ENCODE measurements at places on chromosomes 2 and 18. TPM values are rescaled to one million over a fixed set of nuclear protein-coding genes. Genes with fewer than 3 reads are reported as not detected.

PRKD3 gene
- 36.2 TPM for total RNA-seq

CXCR4 gene
- total RNA-seq, result 54.9 TPM

CRYGD gene
- total RNA-seq, result not detected

SMAD7 gene
- total RNA-seq, result 43.3 TPM

CAMKMT gene
- 8.3 TPM for total RNA-seq

RGPD6 gene
- total RNA-seq, result 29.7 TPM

ALPG gene
- total RNA-seq, result not detected

PLEKHA3 gene
- 35.7 TPM for total RNA-seq

GRCh38 chr18:55234366-55235093 lies 275.3 kb upstream of the CCDC68 start:
- DNase-seq, result peak; percentile 73

- no peak for DNase-seq
Measured at GRCh38 chr2:178804791-178805190, 2.4 kb downstream of the TTN start.

GRCh38 chr2:203301667-203302066 lies 26.5 kb upstream of the ABI2 start:
- DNase-seq, result no peak

GRCh38 chr18:57436965-57437333 lies 1.8 kb downstream of the ONECUT2 start:
- DNase-seq, result no peak

DNA sequence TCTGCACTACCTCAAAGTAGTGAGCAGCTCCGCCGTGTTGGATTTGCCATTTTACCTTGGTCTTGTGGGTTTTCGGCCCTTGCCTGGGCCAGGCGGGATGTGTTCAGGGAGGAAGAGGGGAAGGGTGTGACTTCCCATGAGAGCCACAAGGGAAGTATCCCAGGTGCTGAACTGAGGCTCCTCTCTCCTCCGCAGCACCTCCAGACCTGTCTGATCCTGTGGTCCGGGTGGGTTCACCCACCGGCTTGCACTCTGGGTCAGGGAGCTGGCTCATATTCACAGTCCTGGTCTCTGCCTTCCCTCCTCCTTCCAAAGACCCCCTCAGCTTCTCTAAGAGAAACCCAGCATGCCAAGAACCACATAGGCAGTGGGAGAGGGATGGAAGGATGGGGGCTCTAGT lies 235.8 kb downstream of the SEPTIN10 start:
- peak; percentile 13 for DNase-seq

DNA sequence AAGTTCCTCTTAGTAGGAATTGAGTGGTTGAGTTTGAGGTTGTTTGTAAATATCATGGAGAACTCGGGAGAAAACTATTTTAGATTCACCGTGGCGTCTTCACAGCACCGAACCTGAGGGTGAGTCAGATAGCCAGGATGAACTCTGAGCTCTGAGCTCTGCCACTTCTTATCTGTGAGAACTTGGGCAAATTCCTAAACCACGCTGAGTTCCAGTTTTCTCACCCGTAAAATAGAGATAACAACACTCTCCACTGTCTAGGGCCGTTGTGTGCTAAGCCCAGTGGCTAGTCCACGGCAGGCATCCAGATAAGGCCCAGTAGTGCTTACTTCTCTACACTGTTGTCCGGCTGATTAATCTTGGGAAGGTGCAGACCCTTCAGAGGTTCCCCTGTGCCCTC lies 7.0 kb downstream of the KIF5C start:
- no peak for DNase-seq

DNA sequence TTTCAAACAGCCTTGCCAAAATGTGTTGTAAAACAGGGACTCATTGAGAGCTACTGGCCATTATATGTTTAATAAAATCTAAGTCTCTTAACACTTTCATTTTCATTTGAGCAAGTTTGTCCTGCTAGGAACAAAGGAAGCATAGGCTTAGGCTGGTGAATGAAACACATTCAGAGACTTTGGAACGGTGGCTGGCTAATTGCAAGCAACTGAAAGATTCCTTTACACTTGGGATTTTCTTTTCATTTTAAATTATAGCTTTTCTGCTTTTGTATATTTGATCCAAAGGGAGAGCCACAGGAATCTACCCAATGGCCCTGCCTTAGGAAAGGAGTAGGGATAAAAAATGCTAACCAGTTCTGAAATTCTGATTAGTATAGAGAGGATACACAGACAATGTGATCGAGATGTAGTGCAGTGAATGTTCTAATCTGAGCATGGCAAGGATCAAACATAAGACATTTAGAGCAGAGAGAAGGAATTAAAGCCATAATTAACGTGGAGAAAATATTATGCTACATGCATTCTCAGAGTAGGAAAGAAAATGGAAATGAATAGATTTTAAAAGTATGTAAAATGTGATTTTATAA lies 911.4 kb upstream of the SLC39A10 start:
- DNase-seq, result no peak

GRCh38 chr2:72917138-72917876 lies at the start of gene EMX1:
TSS of gene EMX1 (plus strand) at chr2:72917519. CDS start at chr2:72917853, 334 bp downstream.
- peak; percentile 62 for DNase-seq

- DNase-seq, result no peak
Measured at GRCh38 chr2:15038366-15039364, 406.1 kb downstream of the LRATD1 start.

DNA sequence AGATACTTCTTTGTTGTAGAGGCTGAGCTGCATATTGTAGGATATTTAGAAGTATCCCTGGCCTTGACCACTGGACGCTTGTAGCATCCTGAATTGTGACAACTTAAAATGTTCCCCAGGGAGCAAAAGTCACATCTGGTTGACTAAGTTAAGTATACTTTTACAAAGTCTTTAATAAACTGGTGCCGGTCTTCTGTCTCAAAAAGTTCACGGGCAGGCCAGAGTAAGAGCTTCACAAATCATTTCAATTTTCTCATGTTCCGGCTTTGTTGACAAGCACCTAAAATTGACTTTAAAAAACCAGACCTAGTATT lies 18.4 kb downstream of the ATP8B1 start:
- no peak for DNase-seq

- DNase-seq, result no peak
Measured at GRCh38 chr2:139924070-139924469, 1143.9 kb upstream of the NXPH2 start.

DNA sequence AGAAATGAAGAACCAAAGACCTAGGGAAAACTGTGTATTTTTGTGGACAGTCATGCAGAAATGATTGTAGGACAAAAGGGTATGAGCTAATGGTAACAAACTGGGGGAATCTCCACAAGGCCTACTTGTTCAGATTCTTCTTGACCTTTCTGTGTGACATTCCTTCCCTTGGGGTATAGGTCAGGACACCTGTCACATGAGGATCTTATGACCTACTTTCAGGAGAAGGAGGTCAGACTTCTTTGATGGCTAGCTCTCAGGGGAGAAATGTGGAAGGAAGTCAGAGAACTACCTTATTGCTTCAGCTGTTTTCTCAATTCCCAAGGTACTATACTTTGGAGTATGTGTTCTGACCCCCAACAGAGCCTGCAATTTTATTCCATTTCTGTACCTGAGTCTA lies 40.7 kb upstream of the TANK start:
- no peak for DNase-seq

DNA sequence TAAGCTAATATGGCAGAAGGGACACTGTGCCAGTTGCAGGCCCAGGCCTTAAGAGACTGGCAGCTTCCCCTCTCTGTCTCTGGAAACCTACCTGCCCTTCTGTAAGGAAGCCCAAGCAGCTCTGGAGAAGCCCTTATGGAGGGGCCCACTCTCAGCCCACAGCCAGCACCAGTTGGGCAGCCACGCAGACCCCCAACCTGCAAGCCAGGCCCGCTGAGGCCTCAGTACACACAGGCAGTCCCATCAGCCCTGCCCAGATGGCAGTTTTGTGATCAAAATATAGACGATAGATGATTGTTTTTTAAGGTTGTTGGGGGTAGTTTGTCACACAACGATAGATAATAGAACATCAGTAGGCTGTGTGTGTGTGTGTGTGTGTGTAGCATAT lies 36.8 kb upstream of the ALPP start:
- no peak for DNase-seq

DNA sequence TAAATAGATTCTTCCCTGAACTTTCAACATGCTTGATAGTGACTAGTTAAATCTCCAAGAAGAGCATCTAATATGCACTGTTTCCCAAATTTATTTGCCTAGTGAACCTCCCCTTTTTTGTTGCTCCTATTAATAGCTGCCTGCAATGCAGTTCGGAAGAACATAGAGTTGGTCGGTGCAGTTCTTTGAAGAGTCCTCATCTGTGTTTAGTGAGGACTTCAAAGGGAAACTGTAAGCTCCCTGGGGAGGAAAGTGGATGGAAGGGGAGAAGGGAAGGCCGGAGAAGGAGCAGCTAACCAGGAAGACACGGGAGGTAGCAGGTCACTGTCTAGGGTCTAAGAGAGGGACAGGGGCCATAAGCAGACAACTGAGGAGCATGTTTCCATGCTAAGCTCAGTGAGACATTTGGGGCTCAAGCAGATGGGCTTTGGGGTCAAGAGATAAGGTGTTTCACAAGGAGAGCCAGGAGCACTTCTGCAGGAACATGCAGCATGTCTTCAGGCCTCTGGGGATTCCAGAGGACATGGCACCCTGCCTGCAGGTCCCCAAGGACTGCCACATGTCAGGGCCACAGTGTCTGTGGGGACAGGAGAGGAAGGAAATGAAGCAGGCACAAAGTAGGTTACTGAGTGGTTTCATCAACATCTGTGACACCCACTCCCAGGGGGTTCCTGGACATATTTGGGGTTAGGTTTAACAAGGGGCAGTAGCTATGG lies 48.7 kb upstream of the ANXA4 start:
- DNase-seq, result no peak

- no peak for DNase-seq
Measured at GRCh38 chr2:96685577-96686459, 43.3 kb downstream of the FER1L5 start.

GRCh38 chr18:6132751-6133368 lies 237.5 kb upstream of the TMEM200C start:
- no peak for DNase-seq

GRCh38 chr18:62957885-62958472 lies 242.6 kb downstream of the PHLPP1 start:
- no peak for DNase-seq

DNA sequence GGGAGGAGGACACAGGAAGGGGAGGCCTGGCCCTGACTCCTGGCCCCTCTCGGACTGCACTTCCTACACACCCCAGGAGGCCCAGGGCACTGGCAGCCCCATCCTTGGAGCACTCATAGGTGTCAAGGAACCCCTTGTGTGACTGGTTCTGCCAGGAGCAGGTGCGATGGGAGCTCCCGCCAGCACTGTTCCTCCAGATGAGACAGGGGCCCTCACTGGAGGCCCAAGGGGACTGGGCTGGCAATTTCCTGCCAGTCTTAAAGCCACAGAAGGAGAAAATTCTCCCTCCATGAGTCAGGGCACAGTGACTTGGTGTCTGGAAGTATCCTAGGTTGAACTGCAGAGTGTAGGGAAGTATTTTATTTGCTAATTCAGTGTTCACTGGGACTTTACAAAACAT lies 42.8 kb upstream of the MAL start:
- no peak for DNase-seq

- DNase-seq, result peak; percentile 71
Measured at GRCh38 chr18:45664824-45665763, 49.8 kb downstream of the SLC14A2 start.

DNA sequence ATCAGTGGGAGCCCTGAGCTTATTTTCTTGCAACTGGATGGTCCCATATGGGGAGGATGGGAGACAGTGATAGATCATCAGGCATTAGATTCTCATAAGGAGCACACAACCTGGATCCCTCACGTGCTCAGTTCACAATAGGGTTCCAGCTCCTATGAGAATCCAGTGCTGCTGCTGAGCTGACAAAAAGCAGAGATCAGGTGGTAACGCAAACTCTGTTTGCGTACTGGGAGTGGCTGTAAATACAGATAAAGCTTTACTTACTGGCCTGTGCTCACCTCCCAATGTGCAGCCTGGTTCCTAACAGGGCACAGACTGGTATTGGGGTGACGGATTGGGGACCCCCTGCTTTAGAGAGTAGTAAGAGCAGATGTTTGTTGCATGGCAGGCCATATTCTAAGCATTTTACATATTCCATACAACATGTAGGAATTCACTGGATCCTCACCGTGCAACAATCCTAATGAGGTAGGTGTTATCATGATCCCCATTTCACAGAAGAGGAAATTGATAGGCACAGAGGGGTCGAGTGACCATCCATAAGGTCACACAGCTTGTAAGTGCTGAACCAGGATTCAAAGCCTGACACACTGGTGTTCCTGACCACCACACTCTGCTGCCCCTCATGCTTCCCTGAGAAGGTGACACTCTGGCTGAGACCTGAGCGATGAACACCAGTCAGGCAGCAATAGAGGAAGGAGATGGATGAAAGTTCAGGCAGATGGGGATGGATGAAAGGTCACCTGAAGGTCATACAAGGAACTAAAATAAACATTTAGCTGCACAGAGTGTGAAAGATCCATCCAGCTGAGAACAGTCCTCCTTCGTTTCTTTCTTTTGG lies 15.7 kb upstream of the MAT2A start:
- DNase-seq, result no peak

GRCh38 chr2:179354739-179355537 lies 90.3 kb upstream of the SESTD1 start:
- no peak for DNase-seq

Measured in left lung (tissue), 14 donors.